ENCODE measurements at places on chromosomes 2 and 18.

- no peak for DNase-seq
Observed at GRCh38 chr2:207091928-207092327, 73.8 kb downstream of the KLF7 start.

DNA sequence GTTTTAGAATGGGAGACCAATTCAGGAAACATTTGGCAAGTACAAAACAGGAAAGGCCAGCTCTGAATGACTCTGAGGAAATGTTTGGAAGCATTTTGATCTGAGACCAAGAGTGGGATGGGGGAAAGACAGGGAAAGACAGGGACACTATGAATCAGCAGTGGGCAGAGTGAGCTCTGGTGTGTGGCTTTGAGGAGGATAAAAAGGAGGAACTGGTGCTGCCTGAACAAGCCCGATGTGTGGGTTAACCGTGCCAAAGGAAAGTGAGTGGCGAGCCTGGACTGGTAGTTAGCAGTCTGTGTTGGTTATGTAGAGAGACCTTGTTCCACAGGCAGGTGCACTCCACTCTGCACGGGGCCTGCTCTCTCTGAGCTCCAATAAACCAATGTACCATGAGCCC lies 5.3 kb downstream of the MFSD6 start:
- DNase-seq, result no peak

GRCh38 chr2:189022053-189022481 lies 47.9 kb downstream of the COL3A1 start:
- DNase-seq, result peak; percentile 56

- no peak for DNase-seq
Observed at GRCh38 chr2:3756306-3756705, 52.9 kb downstream of the DCDC2C start.

DNA sequence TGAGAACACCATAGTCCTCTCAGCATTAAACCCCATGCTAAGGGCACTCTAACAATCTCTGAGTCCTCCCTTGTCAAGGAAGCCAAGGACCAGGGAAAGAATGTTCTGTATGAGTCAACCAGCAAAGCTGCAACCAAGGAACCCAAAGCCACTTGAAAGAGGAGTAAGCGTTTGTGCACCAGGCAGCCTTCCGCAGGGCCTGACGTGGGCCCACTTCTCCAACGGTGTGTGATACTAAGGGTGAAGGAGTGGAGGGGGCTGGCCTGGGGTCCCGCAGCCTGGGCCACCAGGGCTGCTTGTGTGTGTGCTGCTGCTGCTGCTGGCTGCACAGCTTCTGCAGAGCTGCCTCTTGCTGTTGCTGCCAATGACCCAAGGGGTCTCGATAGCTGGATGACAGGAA lies 30.1 kb upstream of the GALNT14 start:
- DNase-seq, result no peak

DNA sequence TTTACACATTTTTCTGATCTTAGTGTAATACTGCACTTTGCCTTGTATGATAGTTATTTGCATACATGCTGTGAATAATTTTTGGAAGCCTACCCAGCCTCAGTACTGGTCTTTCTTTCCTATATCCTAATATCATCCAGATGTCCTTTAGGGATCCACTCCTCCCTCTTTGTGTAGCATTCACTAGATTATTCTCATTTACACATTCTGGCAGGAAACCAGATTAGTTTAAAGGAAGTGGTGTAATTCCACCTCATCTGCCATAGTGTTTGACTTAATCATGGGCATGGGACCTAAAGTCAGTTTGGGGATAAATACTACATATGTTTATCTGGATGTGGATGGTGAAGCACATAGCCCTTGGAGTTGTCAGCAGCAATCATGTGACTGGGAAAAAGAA lies 444.9 kb upstream of the MAP2 start:
- DNase-seq, result no peak
